ENCODE measurements at places on chromosomes 12 and 14.

GRCh38 chr12:20548611-20549010 is 146.5 kb upstream of the SLCO1C1 start:
- no peak for DNase-seq

GRCh38 chr12:8562310-8562709 is 21.6 kb upstream of the CLEC4E start:
- no peak for DNase-seq

DNA sequence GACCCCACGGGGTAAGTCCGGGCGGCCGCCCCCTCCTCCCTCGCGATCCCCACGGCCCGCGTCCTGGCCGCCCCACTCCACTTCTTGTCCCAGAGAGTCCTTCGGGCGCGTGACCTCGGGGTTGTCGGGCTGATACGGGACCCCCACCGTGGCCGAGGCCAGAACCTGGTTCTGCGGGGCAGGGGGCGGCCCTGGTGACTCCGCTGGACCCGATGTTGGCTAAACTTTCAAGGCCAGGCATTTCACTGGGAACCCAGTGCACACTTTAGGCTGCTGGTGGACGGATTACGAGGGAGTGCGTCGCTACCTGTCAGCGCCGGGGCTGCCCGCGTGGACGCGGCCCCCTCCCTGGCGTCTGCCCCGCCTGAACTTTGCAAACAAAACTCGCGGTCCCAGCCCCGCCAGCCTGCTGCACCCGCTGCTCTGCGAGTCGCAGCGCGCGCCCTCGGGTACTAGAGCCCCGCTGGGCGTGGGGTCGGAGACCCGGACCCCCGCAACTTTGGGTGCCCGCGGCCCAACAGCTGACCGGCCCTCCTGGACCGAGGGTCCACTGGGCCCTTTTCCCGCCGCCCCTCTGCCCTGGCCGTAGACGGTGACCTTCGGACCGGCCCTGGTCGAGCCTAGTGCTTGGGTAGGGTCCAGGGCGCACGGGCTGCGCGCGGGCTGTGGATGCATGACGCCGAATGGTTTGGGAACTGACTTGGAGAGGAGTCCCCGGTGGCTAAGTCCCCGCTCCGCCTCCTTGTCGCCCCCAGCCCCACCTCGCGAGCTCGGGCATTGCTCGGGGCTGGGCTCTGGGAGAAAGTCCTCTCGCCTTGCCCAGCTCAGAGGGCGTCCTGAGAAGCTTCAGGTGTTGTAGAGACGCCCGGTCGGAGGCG is 624 bp downstream of the RIN3 start:
- DNase-seq: no peak

DNA sequence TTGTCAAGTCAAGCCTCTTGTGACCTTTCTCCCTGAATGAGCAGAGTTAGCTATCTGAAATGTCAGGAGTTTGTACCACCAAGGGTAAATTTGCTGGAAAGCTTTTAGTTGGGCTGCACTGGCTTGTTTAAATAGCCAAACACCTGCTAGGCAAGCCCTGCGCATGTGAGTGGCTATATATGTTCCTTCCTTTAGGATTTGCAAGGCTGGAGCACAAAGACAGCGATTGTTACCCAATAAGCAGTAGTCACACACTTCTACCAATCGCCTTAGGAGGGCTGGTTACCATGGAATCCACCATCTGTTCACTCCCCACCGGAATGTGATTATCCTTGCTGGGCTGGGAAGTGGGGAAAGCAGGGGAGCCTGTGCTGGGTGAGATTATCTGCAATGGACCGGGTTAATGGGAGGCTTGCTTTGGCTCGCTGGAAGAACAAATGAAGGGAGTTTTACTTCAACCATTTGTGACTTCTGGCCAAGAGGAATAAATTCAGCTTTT is 102.5 kb downstream of the FGD4 start:
- DNase-seq: no peak

DNA sequence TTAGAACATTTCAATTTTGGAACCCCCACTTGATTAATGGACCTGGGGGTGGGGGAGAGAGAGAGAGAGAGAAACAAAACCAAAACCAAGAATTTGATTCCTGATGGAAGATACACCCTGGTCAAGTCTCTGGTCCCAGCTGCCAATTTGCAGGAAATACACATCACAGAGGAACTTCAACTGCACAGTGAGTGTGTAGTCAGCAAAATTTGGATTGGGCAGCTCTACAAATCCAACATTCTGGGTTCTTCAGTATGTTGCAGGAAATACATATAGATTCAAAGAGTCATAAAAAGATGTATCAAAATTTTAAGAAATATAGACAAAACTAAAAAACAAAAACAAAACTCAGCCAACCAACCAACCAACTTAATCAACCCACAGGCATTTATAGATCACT is 17.4 kb downstream of the DNAH10 start:
- DNase-seq: no peak

- no peak for DNase-seq
Measured at GRCh38 chr12:124371366-124371765, 76.5 kb downstream of the RFLNA start.

- DNase-seq: no peak
Measured at GRCh38 chr12:27705263-27705662, 5.4 kb upstream of the MRPS35 start.

DNA sequence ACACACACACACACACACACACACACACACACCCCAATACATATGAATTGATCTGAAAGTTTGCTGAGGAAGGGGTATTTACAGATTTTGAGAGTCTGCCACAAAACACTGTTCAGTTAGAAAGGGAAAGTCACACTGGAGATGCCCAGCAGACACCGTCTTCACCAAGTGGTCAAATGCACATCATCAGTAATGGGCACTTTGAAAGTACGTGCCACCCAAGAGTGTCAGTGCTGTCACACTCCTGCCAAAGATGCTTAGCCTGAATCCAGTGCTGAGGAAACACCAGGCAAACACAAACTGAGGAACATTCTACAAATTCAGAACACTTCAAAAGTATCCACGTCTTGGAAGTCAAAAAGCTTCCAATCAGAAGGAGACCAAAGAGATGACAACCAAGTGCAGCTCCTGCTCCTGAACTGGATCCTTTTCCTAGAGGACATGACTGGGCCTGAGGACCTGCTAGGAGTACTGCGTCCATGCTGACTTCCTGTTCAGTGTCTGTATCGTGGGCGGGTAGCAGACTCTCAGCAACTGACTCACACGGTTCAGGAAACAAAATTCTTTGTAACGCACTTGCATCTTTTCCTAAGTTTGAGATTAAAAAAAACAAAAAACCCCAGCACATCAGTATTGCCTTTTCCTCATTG is 18.6 kb downstream of the PSMC1 start:
- DNase-seq: no peak

- no peak for DNase-seq
Measured at GRCh38 chr12:130764475-130765185, 48.5 kb upstream of the RIMBP2 start.

DNA sequence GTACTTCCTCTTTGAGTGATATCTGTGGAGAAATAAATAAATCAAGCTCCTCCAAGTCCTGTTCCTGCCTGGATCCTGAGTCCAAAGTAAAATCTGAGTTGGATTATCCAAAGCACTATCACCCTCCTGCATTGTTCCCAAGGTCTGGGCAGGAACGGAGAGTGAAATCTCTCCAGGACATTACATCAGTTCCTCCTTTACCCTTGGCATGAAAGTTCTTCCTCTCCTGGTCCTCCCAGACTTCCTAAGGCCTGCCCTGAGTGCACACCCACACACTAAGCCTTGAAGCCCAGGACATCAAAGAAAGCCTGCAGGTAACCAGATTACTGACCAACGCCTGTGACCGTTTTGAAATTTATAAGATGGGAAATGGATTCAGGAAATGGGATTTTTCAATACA is 206.8 kb upstream of the BCL2L14 start:
- no peak for DNase-seq

DNA sequence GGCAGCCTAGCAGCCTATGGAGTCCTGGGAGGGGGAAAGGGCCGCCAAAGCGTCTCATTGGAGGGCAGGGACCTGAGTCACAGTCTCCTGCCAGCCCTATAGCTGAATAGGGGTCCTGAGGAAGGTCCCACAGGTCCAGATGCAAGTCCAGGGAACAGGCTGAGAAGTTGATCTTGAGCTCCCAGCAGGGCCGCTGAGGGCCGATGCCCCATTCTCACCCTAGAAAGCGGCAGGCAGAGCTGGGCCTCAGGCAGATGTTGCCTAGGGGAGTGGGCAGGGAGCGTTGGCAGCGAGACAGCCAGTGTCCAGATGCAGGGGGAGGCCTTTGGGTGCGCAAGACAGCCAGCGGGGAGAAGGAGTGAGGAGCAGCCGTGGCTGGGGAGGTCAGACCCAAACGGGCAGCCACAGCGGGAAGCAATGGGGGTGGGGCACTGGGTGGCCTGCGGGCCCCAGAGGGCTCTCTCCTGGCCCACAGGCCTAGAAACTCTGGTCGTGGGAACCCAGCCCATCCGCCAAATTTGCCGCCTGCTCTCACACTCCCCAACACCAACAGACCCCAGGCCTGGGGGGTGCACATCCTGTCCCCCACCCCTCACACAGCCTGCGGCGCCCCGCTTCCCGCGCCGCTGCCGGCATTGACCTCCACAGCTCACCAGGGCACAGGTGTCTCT is 1.1 kb downstream of the HDAC7 start:
- peak; percentile 50 for DNase-seq

GRCh38 chr12:52255926-52256583 is 18.4 kb upstream of the KRT86 start:
- DNase-seq: no peak

DNA sequence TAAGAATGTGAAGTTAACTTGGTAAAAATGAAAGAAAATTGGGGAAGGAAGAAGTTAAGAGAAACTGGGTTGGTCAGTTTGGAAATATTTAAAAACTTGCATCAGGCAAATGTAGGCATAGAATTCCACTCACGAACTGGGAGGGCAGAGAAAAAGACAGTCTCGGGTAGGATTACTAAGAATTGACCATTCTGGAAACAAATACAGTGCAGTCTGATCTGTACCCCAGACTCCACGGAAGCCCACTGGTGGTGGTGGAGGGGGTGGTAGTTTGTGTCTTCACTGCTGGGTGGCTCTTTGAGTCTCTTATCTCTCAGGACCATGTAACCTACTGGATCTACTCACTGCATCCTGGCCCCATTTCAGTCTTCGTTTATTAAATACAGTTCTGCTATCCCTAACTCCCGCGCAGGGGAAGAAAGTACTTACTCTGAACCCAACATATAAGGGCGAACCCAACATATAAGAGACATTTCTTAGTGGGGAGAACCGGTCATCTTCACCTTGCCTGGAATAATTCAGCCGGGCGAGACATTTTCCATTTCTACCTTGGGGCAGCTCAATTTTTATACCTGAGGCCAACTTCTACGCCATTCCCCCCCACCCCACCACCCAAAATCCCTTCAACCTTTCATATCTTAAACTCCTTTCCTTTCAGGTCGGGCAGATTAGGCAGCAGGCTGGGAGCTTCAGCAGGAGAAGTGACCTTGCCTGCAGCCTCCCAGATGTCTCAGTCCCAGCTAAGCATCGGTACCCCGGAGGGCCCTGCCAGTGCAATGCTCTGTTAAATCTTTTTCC is 1.7 kb downstream of the SLC2A3 start:
- DNase-seq: no peak

GRCh38 chr12:78306236-78306635 is 475.5 kb downstream of the NAV3 start:
- no peak for DNase-seq

GRCh38 chr12:128337431-128338170 is 70.6 kb downstream of the TMEM132C start:
- no peak for DNase-seq

DNA sequence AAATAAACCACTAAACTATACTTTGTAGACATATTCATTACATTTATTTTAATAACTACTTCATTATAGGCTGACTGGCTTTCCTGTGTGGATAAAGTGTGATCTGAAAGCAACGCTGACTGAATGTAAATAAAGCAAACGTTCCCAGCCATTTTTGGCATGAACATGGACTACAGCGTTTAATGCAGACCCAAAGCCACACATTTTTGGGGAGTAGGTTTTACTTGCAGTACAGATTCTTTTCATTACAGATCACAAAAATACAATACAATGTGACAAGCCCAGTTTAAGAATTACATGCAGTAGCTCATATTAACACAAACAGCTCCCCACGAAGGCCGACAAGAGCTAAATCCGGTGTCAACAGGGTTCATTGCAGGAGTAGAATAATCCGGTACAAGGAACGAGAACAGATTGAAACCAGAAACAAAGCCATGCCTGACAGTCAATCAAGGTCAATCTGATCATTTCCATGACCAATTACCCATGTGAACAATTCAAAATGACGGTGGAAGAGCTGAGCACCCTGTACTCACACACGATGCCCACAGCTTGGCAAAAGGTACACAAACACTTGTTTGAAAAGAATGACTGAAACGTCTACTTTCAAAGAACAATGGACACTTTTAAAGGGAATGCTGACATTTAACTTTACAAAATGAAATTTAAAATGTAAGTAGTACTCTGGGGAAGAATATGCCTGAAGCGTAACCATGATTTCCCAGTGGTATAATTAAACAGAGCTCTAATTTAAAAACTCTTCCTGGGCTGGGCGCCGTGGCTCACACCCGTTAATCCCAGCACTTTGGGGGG is 5.3 kb downstream of the BAG5 start:
- DNase-seq: no peak

DNA sequence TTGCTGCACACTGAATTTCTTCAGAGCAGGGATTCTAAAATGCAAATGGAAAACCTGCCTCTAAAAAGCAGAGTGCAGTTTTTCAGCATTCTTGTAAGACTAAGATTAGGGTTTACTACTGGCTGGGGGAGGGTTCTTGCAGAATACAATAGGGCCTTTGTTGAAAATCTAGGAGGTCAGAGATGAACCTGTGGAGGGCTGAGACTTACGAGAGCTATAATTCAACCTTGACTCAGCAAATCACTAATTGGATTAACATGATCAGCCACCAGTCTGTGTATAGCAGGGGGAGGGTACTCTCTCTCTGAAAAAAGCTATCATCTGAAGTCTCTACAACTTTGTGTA is 92.6 kb upstream of the HIF1A start:
- no peak for DNase-seq

DNA sequence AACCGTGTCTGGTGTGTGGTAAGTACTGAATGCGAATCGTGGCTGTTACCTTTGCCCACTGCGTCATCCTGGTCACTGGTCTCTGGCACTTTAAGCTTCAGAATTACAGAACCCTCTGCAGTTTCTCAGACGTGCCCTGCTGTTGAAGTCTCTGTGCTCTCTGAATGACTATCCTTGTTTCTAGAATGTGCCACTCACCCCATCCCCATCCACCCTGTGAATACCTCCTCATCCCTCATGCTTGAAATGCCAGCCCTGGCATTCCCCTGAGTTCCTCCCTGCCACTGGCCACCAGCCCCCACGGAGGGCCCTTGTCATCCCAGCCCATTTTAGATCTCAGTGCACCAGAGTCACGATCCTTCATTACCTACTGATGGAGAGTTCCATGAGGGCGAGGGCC is 21.3 kb downstream of the TPCN1 start:
- no peak for DNase-seq

GRCh38 chr14:81345781-81346180 is 54.3 kb downstream of the STON2 start:
- DNase-seq: no peak

GRCh38 chr14:95510804-95511203 is 5.6 kb downstream of the SYNE3 start:
- DNase-seq: no peak

All from frontal cortex (tissue), 4 donors.